ENCODE measurements at places on chromosomes 2 and 18. TPM values are rescaled to one million over a fixed set of nuclear protein-coding genes. Genes with fewer than 3 reads are reported as not detected.

GRCh38 chr18:456361-457139 lies 44.0 kb downstream of the COLEC12 start:
- DNase-seq: no peak

GRCh38 chr2:196293751-196294515 lies 122.6 kb upstream of the STK17B start:
- no peak for DNase-seq

DNA sequence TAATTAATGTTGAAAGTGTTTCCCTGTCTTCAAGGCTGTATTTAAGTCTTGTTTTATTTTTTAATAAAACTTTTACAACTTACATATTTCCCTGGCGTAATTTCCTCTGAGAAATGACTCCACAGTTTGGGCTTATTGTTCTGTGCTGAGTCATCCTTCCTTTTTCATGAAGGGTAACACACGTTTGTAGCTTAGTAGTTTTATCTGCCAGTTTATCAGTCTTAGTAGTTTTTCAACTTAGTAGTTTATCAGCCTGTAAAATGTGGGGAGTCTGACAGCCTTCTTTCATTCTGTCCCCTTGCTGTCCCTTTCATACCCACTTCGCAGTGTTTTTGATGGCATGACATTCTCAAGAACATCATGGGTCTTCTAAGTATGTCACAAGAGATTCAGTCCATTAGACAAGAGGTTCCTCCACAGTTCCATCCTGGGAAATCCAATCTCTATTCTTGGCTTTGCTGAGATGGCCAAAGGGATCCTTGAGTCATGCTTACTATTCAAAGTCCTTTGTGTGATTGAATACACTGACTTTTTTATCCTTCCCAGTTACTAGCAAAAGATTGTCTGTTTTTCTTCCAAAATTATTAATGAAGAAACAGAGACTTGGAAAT lies 60.0 kb upstream of the SGPP2 start:
- DNase-seq: no peak

GRCh38 chr2:176106581-176107539 lies at the start of gene HOXD11:
Gene HOXD11 (plus strand): TSS chr2:176107280. CDS start chr2:176107356, 76 bp downstream.
- no peak for DNase-seq

DNA sequence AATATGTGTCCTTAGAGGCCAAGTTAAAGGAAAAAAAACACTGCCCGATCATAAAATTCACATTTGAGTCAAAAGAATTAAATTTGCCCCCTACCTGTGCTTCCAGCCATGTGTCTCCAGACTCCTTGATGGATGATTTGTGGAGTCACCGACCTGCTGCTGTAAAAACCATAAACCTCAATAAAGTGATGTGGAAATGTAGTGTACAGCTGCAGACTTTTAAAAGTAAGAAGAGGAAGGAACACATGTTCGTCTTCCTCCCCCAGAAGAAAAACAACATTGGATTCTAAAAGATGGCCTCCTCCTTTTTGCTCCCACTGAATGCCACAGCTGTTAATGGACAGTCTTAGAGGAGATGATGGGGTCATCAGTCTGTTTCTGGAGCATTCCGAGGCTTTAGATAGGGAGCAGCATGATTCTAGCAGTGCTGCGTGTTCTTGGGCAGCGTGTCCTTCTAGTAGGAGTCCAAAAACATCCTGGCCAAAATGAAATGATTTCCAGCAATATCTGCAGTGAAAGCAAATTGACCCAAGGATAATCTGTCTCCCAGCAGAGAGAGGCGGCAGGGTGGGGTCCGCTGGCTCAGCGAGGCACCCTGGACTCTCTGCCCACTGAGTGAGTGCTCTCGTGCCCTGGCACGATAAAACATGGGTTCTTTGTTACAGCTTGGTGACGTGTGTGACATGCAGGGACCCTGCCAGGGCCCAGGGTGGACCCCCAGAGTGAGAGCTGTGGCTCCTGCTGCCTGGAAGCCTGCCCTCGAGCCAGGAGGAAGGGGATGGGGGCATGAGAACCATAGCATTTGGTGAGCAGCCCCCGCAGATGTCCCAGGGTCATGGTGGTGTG lies 196.1 kb downstream of the FAM210A start:
- no peak for DNase-seq

- DNase-seq: no peak
Measured at GRCh38 chr2:84038866-84039265, 420.2 kb downstream of the SUCLG1 start.

DNA sequence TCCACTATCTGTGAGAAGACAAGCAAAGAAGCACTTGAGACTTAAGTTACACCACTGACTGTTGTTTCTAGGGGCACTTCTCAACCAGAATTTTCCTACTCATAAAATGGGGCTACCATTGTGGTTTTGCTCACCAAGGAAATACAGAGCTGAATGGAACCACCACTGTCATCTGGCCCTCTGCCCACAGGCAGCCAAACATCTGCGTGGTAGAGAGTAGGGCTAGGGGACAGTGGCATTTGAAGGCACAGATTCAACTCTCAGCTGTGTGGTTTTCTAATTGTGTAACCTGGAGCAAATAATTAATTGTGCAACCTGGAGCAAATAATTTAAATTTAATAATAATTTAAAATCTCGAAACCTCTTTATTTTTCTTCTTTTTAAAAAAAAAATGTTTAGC lies 79.6 kb downstream of the PDE11A start:
- no peak for DNase-seq

- peak; percentile 19 for DNase-seq
Measured at GRCh38 chr2:99106913-99107312, 34.6 kb upstream of the C2orf15 start.

DNA sequence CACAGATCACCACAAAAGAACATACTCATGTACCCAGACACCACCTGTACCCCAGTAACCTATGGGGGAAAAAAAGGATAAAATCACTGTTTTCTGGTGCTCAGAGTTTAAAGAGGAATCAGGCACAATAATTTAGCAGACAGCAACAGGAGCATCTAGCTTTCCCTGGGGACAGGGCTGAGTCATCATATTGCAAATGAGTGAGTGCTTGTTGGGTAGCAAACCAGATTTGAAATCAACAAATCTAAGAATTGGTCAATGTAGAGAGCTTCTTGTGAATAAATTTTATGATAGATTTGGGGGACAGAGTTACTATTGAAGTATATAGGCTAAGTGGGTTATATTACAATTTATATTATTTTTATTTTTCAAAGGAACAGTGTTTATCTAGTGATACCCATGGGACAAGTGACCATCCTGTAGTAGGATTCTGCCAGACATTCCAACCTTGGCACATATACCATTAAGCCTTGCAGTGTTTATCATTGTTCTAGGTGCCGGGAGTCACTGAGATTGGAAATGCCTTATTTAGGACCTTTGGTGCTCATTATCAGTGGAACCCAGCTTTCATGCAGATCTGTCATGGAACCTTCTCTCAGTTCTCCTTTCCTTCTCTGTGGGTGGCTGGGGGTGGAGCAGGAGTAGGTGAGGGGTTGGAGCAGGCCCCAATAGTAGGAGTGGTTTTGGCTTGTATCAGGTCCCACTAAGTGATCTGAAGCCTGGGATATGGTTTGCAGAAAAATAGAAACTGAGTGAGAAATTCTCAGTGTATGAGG lies 117.2 kb downstream of the CERS6 start:
- DNase-seq: no peak

The ASTL gene
- 1.1 TPM for total RNA-seq

The SGO2 gene
- total RNA-seq: 1.1 TPM

The ANKRD53 gene
- total RNA-seq: 1.9 TPM

The CYTIP gene
- 45.5 TPM for total RNA-seq

The VWC2L gene
- under 0.01 TPM for total RNA-seq

The GKN1 gene
- not detected for total RNA-seq

All from hematopoietic multipotent progenitor cell (in vitro differentiated cells).